Subcutaneous adipose tissue (tissue), 4 donors: ENCODE measurements at places on chromosomes 6 and 20. TPM values are rescaled to one million over a fixed set of nuclear protein-coding genes. Genes with fewer than 3 reads are reported as not detected.

MACROD2 gene
- 9.0 TPM for total RNA-seq

GNRH2 gene
- not detected for total RNA-seq

TPD52L1 gene
- 30.5 TPM for total RNA-seq

C6orf118 gene
- total RNA-seq, result not detected

NT5E gene
- 15.5 TPM for total RNA-seq

SLC52A3 gene
- 0.33 TPM for total RNA-seq

BPIFB1 gene
- total RNA-seq, result not detected

GABRR1 gene
- not detected for total RNA-seq

CLIC5 gene
- 14.3 TPM for total RNA-seq

CRISP3 gene
- not detected for total RNA-seq

PCSK2 gene
- total RNA-seq, result not detected

DPPA5 gene
- total RNA-seq, result not detected

HSPA12B gene
- total RNA-seq, result 8.0 TPM

ELOVL2 gene
- total RNA-seq, result 0.19 TPM

SLC22A2 gene
- total RNA-seq, result not detected

RALY gene
- 44.0 TPM for total RNA-seq

TRAPPC3L gene
- total RNA-seq, result not detected

HCK gene
- 21.4 TPM for total RNA-seq

KIF13A gene
- 56.1 TPM for total RNA-seq

LIN28B gene
- total RNA-seq, result not detected

KCNQ2 gene
- total RNA-seq, result not detected

CUTA gene
- total RNA-seq, result 66.7 TPM

SRMS gene
- not detected for total RNA-seq

CFAP206 gene
- 0.44 TPM for total RNA-seq

CLVS2 gene
- total RNA-seq, result not detected

FAM83C gene
- total RNA-seq, result not detected

SERINC1 gene
- total RNA-seq, result 352 TPM

SIGLEC1 gene
- total RNA-seq, result 39.0 TPM

MYH7B gene
- total RNA-seq, result 2.8 TPM

PRR18 gene
- 0.34 TPM for total RNA-seq

RAET1L gene
- not detected for total RNA-seq

TAGAP gene
- 0.57 TPM for total RNA-seq

WFDC6 gene
- total RNA-seq, result not detected

ZNF512B gene
- 4.2 TPM for total RNA-seq

RNF182 gene
- 1.3 TPM for total RNA-seq

BCAS1 gene
- total RNA-seq, result not detected

TSPO2 gene
- total RNA-seq, result not detected

TNFRSF21 gene
- total RNA-seq, result 25.5 TPM

OR12D2 gene
- total RNA-seq, result not detected

CARMIL1 gene
- 47.6 TPM for total RNA-seq

ZBTB46 gene
- total RNA-seq, result 45.2 TPM

DEFB126 gene
- total RNA-seq, result not detected

GHRH gene
- total RNA-seq, result not detected

MTFR2 gene
- 1.7 TPM for total RNA-seq

PTCHD4 gene
- total RNA-seq, result 0.68 TPM

RWDD2A gene
- 4.3 TPM for total RNA-seq

MUC22 gene
- not detected for total RNA-seq

SUMO4 gene
- 5.8 TPM for total RNA-seq
